ENCODE measurements at places on chromosomes 11 and 22. TPM values are rescaled to one million over a fixed set of nuclear protein-coding genes. Genes with fewer than 3 reads are reported as not detected.

MMP8 gene
- total RNA-seq: not detected

HMOX1 gene
- 8.8 TPM for total RNA-seq

NPTXR gene
- total RNA-seq: 37.5 TPM

SLC25A18 gene
- not detected for total RNA-seq

TREH gene
- total RNA-seq: not detected

WNT11 gene
- total RNA-seq: 24.5 TPM

OR51B5 gene
- total RNA-seq: 0.20 TPM

GAS2 gene
- total RNA-seq: 1.6 TPM

TRIM48 gene
- total RNA-seq: not detected

FLRT1 gene
- total RNA-seq: 0.31 TPM

APOA1 gene
- total RNA-seq: not detected

DEUP1 gene
- not detected for total RNA-seq

OR10A6 gene
- not detected for total RNA-seq

CARD18 gene
- not detected for total RNA-seq

SMIM35 gene
- total RNA-seq: not detected

TRIM49 gene
- total RNA-seq: not detected

C11orf87 gene
- total RNA-seq: 0.05 TPM

XKR3 gene
- not detected for total RNA-seq

MOGAT2 gene
- not detected for total RNA-seq

TRMU gene
- total RNA-seq: 39.2 TPM

STK33 gene
- total RNA-seq: 4.5 TPM

CSF2RB gene
- total RNA-seq: 0.08 TPM

CRYBA4 gene
- not detected for total RNA-seq

SYCE3 gene
- total RNA-seq: not detected

USP2 gene
- total RNA-seq: 4.1 TPM

LRP4 gene
- 7.0 TPM for total RNA-seq

IFTAP gene
- total RNA-seq: 16.4 TPM

LRRN4CL gene
- total RNA-seq: 0.21 TPM

CDC42BPG gene
- 0.46 TPM for total RNA-seq

GPR83 gene
- total RNA-seq: not detected

DEPDC5 gene
- 14.8 TPM for total RNA-seq

MS4A15 gene
- total RNA-seq: not detected

PTGDR2 gene
- total RNA-seq: not detected

BIK gene
- total RNA-seq: not detected

TRPC6 gene
- 0.46 TPM for total RNA-seq

OR4C11 gene
- total RNA-seq: not detected

PACSIN3 gene
- total RNA-seq: 69.4 TPM

ANO1 gene
- total RNA-seq: 1.5 TPM

SLC22A12 gene
- total RNA-seq: not detected

OR2AG1 gene
- total RNA-seq: not detected

TYR gene
- not detected for total RNA-seq
